Right ventricle myocardium superior (tissue), 1 donor: ENCODE measurements at places on chromosomes 12 and 14. TPM values are rescaled to one million over a fixed set of nuclear protein-coding genes. Genes with fewer than 3 reads are reported as not detected.

DNA sequence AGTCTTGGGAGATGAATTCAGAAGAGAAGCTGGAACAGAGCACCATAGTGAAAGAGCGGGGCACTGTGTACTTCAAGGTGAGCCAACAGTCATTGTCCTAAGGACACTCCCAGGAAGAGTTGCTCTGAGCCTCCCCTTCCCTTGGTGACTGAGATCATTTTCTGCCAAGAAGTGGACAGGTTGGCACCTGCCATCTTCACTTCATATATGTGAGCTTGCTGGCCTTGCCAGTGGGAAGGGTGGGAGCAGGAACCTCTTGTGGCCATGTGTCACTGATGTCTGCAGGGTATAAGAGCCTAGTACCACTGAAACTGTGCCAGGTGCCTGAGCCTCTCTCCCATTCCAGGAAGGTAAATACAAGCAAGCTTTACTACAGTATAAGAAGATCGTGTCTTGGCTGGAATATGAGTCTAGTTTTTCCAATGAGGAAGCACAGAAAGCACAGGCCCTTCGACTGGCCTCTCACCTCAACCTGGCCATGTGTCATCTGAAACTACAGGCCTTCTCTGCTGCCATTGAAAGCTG, 5.3 kb downstream of the FKBP4 start:
- DNase-seq = no peak

- DNase-seq = no peak
Observed at GRCh38 chr12:53045696-53046045, 4.2 kb upstream of the TNS2 start.

GRCh38 chr14:71004481-71004880, 97.2 kb downstream of the PCNX1 start:
- no peak for DNase-seq

GRCh38 chr14:25116607-25117006, 66.7 kb upstream of the STXBP6 start:
- no peak for DNase-seq

GRCh38 chr12:121170611-121171260, 38.1 kb downstream of the P2RX7 start:
- no peak for DNase-seq

DNA sequence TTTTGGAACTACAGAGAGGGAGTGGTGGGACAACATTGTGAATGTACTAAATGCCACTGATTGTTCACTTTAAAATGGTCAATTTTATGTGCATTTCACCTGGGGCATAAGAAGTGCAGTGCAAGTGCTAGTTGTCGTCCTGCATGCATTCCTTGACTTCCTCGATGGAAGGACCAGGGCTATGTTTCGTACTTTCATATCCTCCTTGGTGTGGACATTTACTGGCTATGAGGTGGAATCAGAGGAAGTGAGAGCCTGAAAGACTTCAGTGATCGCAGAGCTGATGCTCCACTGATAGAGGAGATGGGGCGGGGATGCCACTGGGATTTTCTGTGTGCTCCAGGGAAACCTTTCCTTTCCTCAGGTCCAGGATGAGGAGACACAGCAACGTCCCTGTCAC, 54.1 kb upstream of the DDX11 start:
- DNase-seq = no peak

- DNase-seq = no peak
Observed at GRCh38 chr14:99854831-99855230, 61.6 kb downstream of the EML1 start.

- DNase-seq = no peak
Observed at GRCh38 chr14:80636071-80636470, 305.5 kb downstream of the CEP128 start.

DNA sequence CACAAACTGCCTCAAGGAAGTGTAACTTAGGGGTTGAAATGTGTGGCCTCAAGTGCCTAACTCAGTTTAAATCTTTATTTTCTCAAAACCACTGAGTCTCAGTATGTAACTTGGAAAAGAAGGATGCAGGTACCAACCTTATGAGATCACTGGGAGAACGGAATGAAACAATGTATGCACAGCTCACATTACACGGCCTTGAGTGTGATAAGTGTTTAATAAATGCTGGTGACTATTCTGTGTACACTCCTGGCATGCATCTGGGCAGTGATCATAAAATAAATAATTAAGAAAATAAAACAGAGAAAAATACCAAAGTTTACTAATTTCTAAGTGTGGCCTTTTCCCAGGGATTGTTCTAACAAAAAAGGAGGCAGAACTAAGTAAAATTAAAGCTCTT, 974.5 kb upstream of the FLRT2 start:
- DNase-seq = no peak

DNA sequence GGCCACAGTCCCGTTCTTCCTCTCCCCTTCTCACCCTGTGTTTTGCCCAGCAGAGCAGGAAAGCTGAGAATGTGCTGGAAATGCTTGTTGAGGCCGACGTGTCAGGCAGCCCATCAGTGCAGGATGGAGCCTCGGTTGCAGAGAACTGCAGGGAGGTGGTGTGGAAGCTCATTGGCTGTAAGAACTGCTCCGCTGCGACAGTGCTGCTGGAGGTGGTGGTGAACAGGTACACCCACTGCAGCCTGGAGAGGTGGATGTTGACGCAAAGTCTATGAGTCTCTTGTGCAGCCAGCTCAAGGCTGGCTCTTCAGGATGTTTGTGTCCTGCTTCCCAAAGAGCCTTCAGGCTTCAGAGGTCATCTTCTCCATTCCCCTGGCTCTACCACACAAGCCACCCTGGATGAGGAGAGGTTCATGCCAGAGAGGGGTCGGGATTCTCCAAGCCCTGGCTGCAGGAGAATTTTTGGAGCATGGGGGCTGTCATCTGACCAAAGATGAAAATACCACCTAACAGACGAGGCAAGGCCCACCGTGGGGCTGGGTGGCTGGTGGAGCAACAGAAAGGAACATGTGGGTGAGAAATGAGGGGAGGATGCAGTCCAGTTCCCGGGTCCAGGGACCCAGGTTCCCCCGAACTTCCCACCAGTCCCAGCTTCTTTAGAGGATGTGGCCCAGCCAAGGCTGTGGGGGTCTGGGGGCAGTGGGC, 174.1 kb upstream of the PRMT8 start:
- DNase-seq = no peak

DNA sequence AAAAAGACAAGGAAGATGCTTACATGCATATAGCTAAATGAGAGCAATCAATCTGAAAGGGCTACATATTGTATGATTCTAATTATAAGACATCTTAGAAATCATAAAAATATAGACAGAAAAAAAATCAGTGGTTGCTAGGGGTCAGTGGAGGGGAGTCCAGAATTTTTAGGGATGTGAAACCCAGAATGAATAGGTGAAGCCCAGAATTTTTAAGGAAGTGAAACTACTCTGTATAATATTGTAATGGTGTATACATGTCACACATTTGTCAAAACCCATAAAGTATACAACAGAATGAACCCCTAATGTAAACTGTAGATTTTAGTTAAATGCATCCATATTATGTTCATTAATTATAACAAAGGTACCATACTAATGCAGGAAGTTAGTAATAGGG, 713.2 kb downstream of the FLRT2 start:
- DNase-seq = no peak

- DNase-seq = no peak
Observed at GRCh38 chr12:15700595-15700994, 88.6 kb downstream of the EPS8 start.

DNA sequence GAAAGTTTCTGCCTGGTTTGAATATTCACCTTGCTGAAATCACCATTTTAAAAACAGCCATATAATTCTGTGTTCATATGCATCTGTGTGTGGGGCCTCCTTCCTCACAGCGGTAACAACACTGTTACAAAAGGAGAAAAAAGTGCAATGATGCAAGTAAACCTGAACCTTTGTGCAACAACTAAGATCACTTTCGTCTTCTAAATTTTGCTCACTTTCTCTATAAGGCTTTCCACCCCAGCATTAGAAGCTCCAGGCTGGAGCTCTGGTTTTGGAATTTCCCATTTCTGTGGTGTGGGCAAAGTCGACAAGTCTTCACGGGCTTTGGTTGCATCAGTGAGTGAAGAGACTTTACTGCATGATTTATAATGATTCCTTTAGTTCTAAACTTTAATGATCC, 18.4 kb downstream of the FGD6 start:
- DNase-seq = no peak

- no peak for DNase-seq
Observed at GRCh38 chr12:107385509-107385908, 292.2 kb upstream of the CRY1 start.

DNA sequence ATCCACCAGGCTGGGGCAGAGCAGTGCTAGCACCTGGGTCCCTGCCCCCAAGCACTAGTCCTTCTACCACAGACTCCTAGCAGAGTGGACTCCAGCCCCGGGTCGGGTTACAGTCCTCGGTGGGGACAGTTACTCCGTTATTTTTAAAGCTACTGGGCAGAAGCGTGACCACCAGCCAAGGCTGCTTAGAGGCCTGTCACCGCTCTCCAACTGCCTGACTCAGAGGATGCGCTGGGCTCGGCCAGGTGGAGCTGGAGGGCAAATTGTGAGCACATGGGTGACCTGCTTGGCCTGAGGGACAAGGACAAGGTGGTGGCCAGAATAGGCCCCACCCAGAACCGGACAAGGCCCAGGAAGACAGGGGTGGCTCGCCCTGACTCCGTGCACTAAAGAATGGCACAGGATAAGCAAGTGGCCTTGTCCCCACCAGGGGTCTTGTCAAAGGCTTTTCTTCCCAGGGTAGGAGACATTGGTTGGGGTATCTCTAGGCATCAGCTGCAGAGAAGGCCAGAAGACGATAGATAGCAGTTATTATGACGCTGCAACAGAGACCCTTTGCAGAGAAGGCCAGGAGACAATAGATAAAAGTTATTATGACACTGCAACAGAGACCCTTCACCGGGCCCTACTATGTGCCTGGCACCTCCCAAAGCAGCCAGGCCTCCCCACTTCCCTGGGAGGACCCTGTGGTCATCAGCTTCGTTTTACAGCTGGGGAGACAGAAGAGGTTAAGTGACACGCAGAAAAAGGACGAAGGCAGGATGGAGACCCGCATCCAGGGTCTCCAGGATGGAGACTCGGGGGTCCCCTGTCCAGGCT, 1.6 kb downstream of the ABCB9 start:
- DNase-seq = no peak

DNA sequence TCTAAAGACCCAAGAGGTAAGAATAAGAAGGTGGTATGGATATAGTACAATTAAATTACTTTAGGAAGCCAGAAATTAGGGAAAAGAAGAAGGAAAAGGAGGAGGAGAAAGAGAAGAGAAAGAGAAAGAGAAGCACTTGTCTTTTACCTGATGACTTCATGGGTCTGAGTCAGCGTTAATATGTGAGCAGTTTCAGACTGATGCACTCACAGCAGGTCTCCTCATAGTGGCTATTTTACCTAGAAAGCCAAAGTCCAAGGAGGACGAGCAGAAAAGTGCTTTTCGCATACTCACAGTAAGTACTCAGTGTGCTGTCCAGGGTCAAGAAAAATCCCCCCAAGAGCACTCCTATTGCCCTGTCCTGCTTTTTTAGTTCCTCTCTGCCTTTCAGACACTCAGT, 222.1 kb downstream of the C12orf42 start:
- DNase-seq = no peak

The CLEC9A gene
- not detected for total RNA-seq

The COX6A1 gene
- 119 TPM for total RNA-seq

The SOX5 gene
- 2.2 TPM for total RNA-seq

The TOMM20L gene
- total RNA-seq = not detected

The C3AR1 gene
- total RNA-seq = 7.3 TPM

The IFT81 gene
- 9.8 TPM for total RNA-seq

The FERMT2 gene
- 116 TPM for total RNA-seq

The LRFN5 gene
- 1.2 TPM for total RNA-seq

The LTB4R gene
- total RNA-seq = 1.8 TPM

The TAS2R19 gene
- 0.51 TPM for total RNA-seq

The CLEC4C gene
- total RNA-seq = not detected

The ZFYVE26 gene
- 13.3 TPM for total RNA-seq

The REP15 gene
- total RNA-seq = 6.3 TPM
